Activated CD8-positive, alpha-beta T cell treated with anti-CD3 and anti-CD28 coated beads, Interleukin-2, amount 10 ng/mL, durations not matched to agents 7 days and 5 days (primary cell): ENCODE measurements at places on chromosomes 1 and 21. TPM values are rescaled to one million over a fixed set of nuclear protein-coding genes. Genes with fewer than 3 reads are reported as not detected.

RCOR3 gene
- 50.6 TPM for total RNA-seq

CASZ1 gene
- 10.2 TPM for total RNA-seq

PLEKHG5 gene
- 2.8 TPM for total RNA-seq

NEXN gene
- total RNA-seq = 3.3 TPM

ARHGEF19 gene
- total RNA-seq = 11.4 TPM

OR2G6 gene
- total RNA-seq = not detected

ZFP69 gene
- total RNA-seq = 2.2 TPM

VANGL2 gene
- not detected for total RNA-seq

ZBTB37 gene
- 11.2 TPM for total RNA-seq

CD1E gene
- not detected for total RNA-seq
